ENCODE measurements at places on chromosomes 2 and 18. TPM values are rescaled to one million over a fixed set of nuclear protein-coding genes. Genes with fewer than 3 reads are reported as not detected.

Gene TMEM163
- 0.12 TPM for total RNA-seq

Gene ZC3H6
- total RNA-seq: 0.36 TPM

Gene SPOPL
- 8.8 TPM for total RNA-seq

Gene CAVIN2
- 10.3 TPM for total RNA-seq

Gene TMEFF2
- total RNA-seq: 0.15 TPM

Gene ESPNL
- total RNA-seq: 0.13 TPM

Gene ALPP
- 0.35 TPM for total RNA-seq

Gene AOX1
- total RNA-seq: 2.9 TPM

Gene EMX1
- 0.20 TPM for total RNA-seq

Gene GREB1
- 2.8 TPM for total RNA-seq

Gene CAD
- 66.8 TPM for total RNA-seq

Gene PTPN2
- total RNA-seq: 24.9 TPM

Gene LINC00305
- not detected for total RNA-seq

Gene COQ10B
- total RNA-seq: 19.3 TPM

Gene AQP12B
- total RNA-seq: not detected

Gene ERFE
- 8.0 TPM for total RNA-seq

Gene RAB17
- 0.12 TPM for total RNA-seq

Gene ACMSD
- not detected for total RNA-seq

Gene NHEJ1
- 15.0 TPM for total RNA-seq

Gene TP53I3
- total RNA-seq: 177 TPM

Gene MYCN
- total RNA-seq: not detected

Gene BCL2
- 0.58 TPM for total RNA-seq

Gene GPBAR1
- 0.15 TPM for total RNA-seq

Gene SAG
- not detected for total RNA-seq

Gene TEX51
- not detected for total RNA-seq

Gene DLX1
- total RNA-seq: 3.5 TPM

Gene LNPK
- 20.4 TPM for total RNA-seq

Gene FIGN
- 2.1 TPM for total RNA-seq

Gene CCDC141
- not detected for total RNA-seq

Gene NEU2
- total RNA-seq: not detected

Gene LCT
- 0.05 TPM for total RNA-seq

Gene MYO7B
- total RNA-seq: 0.21 TPM

Gene SPIRE1
- 20.6 TPM for total RNA-seq

Gene KRTCAP3
- 0.71 TPM for total RNA-seq

Gene NCOA1
- 7.6 TPM for total RNA-seq

Gene CRYGC
- not detected for total RNA-seq

Gene HYCC2
- 3.1 TPM for total RNA-seq

Gene C2orf66
- total RNA-seq: 0.09 TPM

Gene ZSWIM2
- total RNA-seq: not detected

Gene DSG4
- total RNA-seq: not detected

Gene ZAP70
- 0.06 TPM for total RNA-seq

Gene RIT2
- not detected for total RNA-seq

Gene ARHGEF33
- 0.11 TPM for total RNA-seq
